Vagina (tissue), 2 donors: ENCODE measurements at places on chromosomes 4 and X.

- no peak for DNase-seq
These were observed 117.3 kb downstream of the FAT4 start for GRCh38 chr4:125432078-125432477.

DNA sequence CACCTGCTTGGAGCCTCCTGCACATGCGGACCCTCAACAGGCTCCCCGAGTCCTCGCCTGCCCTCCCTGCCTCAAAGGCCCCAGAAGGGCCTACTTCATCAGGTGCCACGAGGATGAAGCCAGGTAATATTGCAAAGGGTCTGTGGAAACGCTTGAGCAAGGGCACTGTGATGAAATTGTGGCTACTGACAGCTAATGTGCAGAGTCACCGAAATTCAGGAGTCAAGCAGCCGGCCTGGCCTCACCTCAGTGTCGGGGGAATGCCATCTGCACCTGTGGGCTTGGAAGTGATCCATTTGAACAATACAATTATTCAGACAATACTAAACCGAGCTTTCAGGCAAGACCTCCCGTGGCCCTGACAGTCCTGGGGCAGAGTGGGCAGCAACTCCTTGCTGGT, 3.1 kb upstream of the FGFR3 start:
- no peak for DNase-seq

DNA sequence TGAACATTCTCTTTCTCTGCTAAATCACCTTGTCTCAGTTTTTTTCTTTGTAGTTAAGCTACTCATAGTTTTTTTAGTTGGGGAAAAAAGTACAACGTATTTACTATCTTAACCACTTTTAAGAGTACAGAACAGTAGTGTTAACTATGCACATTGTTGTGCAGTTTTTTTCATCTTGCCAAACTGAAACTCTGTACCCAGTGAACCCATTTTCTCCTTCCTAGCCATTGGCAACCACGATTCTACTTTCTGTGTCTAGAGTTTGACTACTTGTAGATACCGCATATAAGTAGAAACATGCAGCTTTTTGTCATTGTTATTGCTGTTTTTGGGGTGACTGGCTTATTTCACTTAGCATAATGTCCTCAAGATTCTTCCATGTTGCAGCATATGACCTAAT, 10.0 kb downstream of the N4BP2 start:
- no peak for DNase-seq

DNA sequence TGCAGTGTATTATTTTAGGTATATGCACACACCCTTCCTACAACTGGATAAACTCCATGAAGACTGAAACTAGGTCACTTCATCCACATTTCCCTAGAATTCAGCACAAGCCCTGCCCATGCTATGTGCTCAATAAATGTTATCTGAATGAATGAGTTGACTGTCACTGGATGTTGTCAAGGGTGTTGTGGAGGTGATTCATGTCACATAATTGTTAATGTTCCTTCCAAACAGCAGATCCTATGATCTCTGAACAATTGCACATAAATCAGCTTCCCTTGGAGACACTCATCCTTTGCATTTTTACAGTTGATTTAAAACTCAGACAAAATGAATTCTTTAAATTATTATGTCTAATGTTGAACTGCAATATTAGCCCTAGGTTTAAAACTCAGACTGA, 154.7 kb downstream of the TSPAN5 start:
- no peak for DNase-seq

- DNase-seq: peak; percentile 95
These were observed 7.6 kb upstream of the DUSP9 start for GRCh38 chrX:153639177-153640044.

- DNase-seq: no peak
These were observed 314.3 kb upstream of the FGF13 start for GRCh38 chrX:139025816-139026215.

- DNase-seq: no peak
These were observed 72.3 kb downstream of the NR3C2 start for GRCh38 chr4:148369919-148370318.

DNA sequence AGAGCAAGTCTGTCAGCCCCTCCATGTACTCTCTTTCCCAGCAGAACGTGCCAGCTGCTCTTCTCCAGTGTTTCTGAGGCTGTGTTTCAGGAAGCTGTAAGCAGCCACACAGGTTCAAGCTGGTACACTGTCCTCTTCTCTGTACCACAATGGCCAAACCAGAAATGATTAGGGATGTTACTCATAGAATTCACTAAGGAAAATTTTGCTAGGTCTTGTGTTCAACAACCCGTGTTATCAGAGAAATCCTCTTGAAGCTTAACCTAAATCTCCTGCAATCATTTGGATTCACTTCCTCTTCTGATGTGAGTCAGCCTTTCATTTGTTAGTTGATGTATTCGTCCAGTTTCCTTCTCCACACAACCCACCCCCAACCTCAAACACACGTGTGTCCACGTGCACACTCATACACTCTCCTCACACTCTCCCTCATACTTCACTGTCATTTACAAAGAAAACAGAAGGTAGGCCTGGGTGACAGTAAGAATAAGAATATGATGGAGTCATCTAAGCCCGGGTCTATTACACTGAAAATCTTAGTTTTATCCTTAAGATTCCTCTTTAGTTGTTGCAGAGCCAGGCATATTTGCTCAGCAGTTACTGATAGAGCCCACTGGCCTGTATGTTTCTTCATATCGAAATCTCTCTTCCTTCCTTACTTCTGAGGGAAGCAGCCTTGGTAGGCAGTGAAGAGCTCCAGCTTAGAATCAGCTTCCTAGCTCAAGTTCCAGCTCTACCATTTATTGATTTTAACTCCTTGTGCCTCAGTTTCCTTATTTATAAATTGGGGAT, 63.4 kb downstream of the DCUN1D4 start:
- DNase-seq: no peak
